ENCODE measurements at places on chromosomes 7 and 10.

GRCh38 chr10:4470231-4470835 is 355.7 kb upstream of the AKR1E2 start:
- DNase-seq, result no peak

DNA sequence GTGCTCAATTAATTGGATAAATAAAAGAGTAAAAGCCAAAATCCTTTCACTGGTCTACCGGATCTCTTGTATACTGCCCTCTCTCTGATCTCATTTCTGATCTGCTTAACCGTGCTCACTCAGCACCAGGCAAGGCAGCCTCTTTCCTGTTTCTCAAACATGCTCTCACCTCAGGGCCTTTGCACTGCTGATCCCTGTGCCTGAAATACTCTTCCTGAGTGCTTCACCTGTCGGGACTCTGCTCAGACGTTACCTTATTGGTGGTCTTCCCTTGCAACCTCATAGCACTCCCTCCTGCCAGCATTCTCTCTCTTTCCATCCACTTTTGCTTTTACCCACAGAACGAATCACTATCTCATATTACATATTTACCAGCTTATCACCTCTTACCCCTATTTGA is 55.6 kb downstream of the NPY start:
- DNase-seq, result no peak

- no peak for DNase-seq
These were observed 42.7 kb upstream of the A1CF start for GRCh38 chr10:50928190-50928552.

- no peak for DNase-seq
These were observed 1214.7 kb downstream of the SORCS3 start for GRCh38 chr10:105855791-105856190.

DNA sequence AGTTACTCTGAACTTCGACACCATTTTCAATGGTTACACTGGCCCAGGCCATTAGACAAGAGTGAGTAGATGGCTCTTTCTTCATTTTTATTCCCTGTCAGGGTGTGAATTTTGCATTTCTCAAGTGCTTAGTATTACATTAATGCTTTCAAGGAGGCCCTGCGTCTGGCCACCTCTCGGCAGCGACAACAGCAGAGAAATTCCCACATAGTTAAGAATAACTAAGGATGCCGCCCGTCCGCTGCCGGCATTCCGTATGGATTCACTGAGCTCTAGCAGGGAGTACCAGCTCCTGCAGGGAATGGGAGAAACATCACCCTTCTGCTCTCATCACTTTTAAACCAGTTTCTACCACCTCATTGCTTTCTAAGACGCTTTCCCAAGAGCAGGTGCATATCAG is 153.6 kb downstream of the TCERG1L start:
- DNase-seq, result no peak

DNA sequence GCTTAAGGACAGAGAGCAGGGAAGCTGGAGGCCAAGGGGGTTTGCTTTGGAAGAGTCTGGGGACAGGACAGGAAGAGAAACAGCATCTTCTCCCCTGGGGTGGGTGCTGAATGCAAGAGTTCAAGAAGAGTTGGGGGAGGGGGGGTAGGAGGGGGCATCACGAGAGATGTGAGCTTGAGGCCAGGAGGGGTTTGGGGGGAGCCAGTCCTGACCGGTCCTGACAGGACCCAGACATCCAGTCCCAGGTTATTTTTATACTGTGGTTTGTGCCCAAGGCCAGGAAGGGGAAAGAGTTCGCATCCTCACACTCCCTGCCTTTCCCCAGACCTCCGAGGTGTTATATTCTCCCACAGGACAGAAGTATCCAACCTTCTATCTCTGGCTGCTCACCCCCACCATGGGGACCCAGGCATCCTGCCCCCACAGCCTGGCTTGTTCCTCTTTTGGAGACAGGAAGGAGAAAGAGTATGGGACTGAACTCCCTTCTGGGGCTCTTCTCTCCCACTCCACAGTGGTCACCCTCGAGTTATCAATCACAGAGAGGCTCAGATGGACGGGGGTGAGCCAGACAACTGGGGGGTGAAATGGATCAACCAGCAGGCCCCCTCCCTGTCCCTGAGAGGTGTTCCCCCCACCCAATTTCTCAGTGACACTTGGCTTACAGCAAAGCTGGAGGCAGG is 2.8 kb downstream of the TSC22D4 start:
- DNase-seq, result no peak

GRCh38 chr10:33801705-33802104 is 467.2 kb upstream of the NRP1 start:
- DNase-seq, result no peak

Data from activated CD8-positive, alpha-beta memory T cell treated with anti-CD3 and anti-CD28 coated beads for 1 hour (primary cell).